ENCODE measurements at places on chromosomes 5 and 9. TPM values are rescaled to one million over a fixed set of nuclear protein-coding genes. Genes with fewer than 3 reads are reported as not detected.

Gene SLC23A1
- not detected for total RNA-seq

Gene PCDHA13
- total RNA-seq, result not detected

Gene CATSPER3
- not detected for total RNA-seq

Gene B4GALT7
- 72.1 TPM for total RNA-seq

Gene PCDHGA5
- total RNA-seq, result 0.92 TPM

Gene RNF183
- not detected for total RNA-seq

Gene PCDHB6
- total RNA-seq, result 0.30 TPM

Gene SUSD3
- total RNA-seq, result 0.37 TPM
